ENCODE measurements at places on chromosomes 3 and 15. TPM values are rescaled to one million over a fixed set of nuclear protein-coding genes. Genes with fewer than 3 reads are reported as not detected.

The GOLGA8R gene
- polyA plus RNA-seq = 0.28 TPM

The TTC21A gene
- 1.8 TPM for polyA plus RNA-seq

The SPINK8 gene
- polyA plus RNA-seq = not detected

The C3orf49 gene
- polyA plus RNA-seq = not detected

The IQCH gene
- polyA plus RNA-seq = 1.7 TPM

The SLC33A1 gene
- 22.7 TPM for polyA plus RNA-seq

The BLM gene
- polyA plus RNA-seq = 3.7 TPM

The FBXO40 gene
- polyA plus RNA-seq = not detected

The CIB2 gene
- 2.7 TPM for polyA plus RNA-seq

DNA sequence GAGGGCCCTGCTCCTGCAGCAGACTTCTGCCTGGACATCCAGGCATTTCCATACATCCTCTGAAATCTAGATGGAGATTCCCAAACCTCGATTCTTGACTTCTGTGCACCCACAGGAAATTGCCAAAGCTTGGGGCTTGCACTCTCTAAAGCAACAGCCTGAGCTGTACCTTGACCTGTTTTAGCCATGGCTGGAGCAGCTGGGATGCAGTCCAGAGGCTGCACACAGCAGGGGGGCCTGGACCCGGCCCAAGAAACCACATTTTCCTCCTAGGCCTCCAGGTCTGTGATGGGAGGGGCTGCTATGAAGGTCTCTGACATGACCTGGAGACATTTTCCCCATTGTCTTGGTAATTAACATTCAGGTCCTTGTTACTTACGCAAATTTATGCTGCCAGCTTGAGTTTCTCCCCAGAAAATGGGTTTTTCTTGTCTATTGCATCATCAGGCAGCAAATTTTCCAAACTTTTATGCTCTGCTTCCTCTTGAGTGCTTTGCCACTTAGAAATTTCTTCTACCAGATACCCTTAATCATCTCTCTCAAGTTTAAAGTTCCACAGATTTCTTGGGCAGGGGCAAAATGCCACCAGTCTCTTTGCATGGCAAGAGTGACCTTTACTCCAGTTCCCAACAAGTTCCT is 11.8 kb upstream of the MYO5A start:
- DNase-seq = no peak

DNA sequence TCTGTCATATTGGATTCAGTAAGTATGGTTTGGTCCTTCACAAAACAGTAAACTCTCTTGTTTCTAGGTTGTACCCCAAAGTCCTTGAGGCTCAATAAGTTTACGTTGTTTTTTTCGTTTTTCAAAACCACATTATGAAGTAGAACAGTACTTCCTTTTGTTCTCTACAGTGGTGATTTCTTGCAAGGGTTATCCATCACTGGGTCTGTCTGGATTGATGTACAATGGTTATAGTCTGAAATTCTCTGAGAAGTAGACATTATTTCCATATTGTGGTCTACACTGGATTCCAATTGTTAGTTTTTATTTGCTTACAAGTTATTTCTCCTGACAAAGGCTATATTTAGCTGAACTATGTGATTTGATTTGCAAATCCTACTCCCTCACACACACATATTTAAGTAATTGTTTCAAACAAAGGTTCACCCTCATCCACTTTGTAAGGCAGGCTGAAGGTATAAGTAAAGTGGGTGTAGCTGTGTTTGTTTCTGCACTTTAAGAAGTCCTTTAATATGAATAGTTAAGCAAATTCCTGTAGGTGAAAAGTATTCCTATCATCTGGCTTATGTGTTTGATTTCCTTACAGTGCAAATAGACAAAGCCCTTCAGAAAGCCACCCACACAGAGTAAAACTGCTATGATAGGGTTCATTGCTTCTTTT is 64.2 kb upstream of the MME start:
- no peak for DNase-seq

GRCh38 chr3:45870099-45870498 is 16.2 kb upstream of the CCR9 start:
- no peak for DNase-seq

DNA sequence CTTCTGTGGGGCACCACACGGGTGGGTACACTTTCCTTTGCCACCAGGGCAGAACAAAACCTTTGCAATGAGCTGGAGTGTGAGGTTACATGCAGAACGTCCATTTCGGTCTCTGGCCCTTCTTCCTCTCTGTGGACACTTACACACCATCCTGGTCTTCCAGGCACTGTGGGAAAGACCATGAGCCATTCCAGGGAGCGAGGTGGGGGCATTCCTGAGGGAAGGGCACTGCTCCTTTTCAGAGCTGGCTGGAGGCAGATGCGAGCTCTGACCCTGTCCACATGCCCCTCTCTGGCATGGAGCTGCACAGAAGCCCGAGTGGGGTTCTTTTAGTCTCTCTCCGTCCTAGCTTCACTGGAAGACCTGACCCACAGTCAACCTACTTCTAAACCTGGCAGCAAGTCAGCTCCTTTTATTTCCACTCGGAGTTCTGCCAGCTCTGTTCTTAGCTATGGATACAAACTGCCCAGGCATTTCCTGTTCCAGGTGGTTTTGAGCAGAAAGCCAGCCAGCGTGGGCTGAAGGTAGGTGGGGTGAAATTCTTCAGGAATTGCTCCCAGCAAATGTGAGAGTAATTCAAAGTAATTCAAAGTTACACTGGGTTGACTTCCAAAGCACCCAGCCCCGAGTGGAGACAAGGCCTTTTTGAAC is 281.4 kb downstream of the ADAMTS17 start:
- peak; percentile 97 for DNase-seq

- no peak for DNase-seq
Measured at GRCh38 chr3:7927015-7927414, 574.6 kb upstream of the LMCD1 start.

GRCh38 chr3:15647611-15648167 is 46.1 kb downstream of the BTD start:
- peak; percentile 99 for DNase-seq

- DNase-seq = no peak
Measured at GRCh38 chr3:193771653-193772421, 178.8 kb downstream of the OPA1 start.

- peak; percentile 58 for DNase-seq
Measured at GRCh38 chr3:53804697-53805462, 41.3 kb downstream of the CHDH start.

- DNase-seq = peak; percentile 28
Measured at GRCh38 chr3:178062126-178062525, 474.1 kb upstream of the KCNMB2 start.

DNA sequence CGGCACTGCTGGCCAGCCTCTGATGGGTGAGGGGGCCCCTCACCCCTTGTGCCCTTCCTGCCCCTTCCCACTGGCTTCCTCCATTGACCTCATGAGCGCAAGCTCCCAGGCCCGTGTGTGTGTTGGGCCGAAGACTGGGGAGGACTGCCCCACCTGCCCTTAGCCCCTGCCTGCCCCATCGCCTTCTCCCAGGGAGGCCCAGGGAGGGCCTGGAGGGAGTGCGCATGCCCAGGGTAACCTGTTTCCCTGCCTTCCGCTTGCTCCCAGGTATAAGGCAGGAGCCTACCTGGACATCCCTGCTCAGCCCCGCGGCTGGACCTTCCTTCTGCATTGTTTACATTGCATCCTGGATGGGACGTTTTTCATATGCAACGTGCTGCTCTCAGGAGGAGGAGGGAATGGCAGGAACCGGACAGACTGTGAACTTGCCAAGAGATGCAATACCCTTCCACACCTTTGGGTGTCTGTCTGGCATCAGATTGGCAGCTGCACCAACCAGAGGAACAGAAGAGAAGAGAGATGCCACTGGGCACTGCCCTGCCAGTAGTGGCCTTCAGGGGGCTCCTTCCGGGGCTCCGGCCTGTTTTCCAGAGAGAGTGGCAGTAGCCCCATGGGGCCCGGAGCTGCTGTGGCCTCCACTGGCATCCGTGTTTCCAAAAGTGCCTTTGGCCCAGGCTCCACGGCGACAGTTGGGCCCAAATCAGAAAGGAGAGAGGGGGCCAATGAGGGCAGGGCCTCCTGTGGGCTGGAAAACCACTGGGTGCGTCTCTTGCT is 8.8 kb downstream of the DLL4 start:
- DNase-seq = no peak

DNA sequence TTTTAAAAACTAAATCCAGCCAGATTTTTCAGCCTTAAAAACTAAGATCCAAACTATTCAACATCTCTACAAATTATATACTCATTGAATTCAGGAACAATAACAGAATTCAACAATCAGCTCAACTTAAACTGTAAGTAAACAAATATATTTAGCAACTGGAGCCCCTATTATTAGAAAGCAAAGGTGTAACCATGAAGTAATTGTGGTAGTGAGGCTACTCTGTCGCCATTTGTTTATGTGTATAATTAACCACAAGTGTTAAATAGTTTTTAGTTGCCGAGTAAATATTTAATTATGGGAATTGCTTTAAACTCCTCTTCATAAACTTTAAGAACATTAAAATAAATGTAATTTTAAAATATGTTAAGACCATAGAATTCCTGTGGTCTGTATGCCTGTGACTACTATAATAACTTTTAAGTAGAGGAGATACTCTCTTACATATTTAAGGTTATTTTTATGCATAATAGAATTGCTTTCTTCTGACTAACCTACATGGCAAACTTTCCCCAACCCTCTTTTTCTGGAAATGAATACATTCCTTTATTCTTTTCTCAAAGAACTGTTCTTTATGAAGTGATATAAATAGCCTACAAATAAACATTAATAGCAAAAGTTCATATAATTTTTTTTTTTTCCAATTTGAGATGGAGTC is 51.2 kb downstream of the MFN1 start:
- no peak for DNase-seq

- no peak for DNase-seq
Measured at GRCh38 chr3:38043486-38043885, 4.5 kb downstream of the DLEC1 start.

- DNase-seq = no peak
Measured at GRCh38 chr3:151035072-151035471, 50.4 kb upstream of the MED12L start.

GRCh38 chr15:83947156-83947555 is 288.4 kb upstream of the GOLGA6L4 start:
- no peak for DNase-seq
